ENCODE measurements at places on chromosomes 1 and 21.

DNA sequence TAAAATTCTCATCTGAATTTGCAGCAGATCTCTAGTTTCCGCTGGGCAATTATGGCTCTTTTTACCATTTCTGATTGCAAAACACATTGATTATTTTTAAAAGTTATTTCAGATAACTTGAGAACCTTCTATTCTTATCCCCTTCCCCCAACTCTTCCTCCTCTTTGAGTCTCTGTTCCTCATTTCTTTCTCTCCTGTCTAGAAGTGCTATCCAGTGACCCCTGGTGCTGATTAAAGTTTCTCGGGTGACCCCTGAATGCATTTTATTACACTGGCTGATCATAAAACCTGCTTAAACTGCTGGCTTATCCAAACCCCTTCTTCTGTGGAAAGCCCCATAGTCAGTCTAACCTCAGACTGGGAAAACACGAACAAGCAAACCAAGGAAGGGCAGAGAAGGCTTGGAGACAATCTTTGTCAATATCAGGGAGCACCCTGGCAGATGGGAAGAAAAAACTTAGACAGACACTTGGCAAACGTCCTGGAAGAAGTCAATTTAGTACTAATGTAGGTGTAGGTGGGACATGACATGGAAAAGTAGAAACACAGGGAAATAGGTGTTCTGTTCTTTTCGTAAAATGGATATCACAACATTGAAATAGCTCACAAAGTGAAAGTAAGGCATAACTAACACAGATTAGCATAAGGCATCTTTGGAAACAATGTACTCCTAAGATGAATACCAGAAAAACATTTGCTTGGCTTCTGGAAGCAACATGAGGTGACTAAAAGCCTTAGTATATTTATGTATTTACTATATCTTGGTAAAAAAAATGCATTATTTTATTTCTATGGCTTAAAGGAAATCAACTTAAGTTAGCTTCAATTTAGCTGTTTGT, 61.4 kb downstream of the GORAB start:
- DNase-seq = no peak

DNA sequence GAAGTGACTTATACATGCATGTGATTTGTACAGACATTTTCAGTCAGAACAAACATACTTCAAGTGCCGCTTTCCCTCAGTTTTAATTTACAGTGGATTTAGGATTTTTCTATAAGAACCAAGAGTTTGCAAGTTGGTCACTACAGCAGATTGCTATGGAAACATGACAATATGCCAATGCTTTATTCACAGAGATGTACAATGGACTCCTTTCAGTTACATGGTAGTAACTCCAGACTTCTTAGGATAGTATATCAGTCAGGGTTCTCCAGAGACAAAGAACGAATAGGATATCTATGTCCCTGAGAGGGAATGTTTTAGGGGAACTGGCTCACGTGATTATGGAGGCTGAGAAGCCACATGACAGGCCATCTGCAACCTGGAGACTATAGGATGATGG, 27.4 kb downstream of the IFI44 start:
- no peak for DNase-seq

DNA sequence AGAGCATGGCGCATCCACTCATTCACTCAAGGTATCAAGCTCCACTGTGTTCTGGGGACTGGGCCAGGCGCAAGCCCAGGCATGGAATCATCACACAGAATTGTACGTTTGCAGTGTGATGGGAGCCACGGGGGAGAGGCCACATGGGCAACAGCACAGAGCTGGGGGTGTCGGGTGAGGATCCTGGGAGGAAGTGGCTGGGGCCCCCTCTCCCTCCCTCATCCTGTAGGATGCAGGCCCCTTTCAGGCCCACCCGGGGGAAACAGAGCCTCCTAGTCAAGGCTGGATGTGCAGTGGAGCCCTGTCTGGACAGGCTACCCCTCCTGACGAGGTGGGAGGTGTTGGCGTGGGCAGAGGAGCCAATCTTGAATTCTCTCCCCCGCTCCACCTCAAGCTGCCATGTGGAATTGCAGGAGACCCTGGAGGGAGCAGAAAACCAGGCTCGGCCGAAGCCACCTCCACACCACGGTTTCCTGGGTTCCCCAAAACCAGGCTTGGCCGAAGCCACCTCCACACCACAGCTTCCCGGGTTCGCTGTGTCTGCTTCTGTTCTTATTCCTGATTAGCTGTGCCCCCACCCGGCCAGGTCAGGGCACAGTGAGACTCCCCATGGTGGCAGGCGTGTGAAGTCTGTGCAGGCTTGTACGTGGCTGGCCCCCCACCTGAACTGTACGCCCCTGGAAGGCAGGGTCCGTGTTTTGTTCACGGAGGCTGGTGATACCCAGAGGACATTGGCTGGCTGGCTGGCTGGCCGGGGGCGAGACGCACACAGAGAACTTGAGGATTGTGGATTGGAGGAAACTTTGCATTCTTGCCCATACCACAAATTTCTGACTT, 4.2 kb upstream of the C1orf174 start:
- no peak for DNase-seq

GRCh38 chr1:207336559-207337467, 15.3 kb downstream of the CD55 start:
- DNase-seq = peak; percentile 53

GRCh38 chr1:189205863-189206262, 1271.8 kb downstream of the BRINP3 start:
- DNase-seq = no peak
